ENCODE measurements at places on chromosomes 12 and 14.

- DNase-seq, result no peak
These were observed 161.2 kb downstream of the TMX1 start for GRCh38 chr14:51401272-51401671.

- DNase-seq, result no peak
These were observed at the start of gene EIF2S3B for GRCh38 chr12:10505620-10506019. Gene EIF2S3B (plus strand): TSS chr12:10505890. CDS start chr12:10505903, 13 bp downstream.

DNA sequence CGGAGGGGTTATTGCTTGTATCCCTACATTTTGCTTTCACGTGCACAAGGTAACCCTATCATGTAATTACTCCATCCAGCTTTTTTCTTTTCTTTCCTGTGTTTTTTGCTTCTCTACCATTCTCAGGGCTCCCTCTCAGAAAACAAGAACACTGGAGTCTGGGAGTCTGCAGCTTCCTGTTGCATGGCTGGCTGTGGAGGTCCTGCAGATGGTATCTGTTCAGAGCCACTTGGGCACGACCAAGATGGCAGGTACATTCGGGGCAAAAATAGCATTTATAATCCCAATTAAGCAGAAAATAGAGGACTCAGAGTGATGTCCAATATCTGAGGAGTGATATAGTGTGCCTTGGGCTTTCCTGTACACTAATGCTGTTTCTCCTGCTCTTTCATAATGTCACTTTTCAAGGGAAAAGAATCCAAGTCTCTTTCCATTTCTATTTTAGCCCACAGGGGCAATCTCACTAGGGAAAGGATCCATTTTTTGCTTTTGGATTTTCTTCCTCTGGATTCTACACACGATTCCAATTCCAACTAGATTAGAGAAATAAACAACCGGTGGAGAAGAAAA, 3.2 kb upstream of the NUMB start:
- no peak for DNase-seq

DNA sequence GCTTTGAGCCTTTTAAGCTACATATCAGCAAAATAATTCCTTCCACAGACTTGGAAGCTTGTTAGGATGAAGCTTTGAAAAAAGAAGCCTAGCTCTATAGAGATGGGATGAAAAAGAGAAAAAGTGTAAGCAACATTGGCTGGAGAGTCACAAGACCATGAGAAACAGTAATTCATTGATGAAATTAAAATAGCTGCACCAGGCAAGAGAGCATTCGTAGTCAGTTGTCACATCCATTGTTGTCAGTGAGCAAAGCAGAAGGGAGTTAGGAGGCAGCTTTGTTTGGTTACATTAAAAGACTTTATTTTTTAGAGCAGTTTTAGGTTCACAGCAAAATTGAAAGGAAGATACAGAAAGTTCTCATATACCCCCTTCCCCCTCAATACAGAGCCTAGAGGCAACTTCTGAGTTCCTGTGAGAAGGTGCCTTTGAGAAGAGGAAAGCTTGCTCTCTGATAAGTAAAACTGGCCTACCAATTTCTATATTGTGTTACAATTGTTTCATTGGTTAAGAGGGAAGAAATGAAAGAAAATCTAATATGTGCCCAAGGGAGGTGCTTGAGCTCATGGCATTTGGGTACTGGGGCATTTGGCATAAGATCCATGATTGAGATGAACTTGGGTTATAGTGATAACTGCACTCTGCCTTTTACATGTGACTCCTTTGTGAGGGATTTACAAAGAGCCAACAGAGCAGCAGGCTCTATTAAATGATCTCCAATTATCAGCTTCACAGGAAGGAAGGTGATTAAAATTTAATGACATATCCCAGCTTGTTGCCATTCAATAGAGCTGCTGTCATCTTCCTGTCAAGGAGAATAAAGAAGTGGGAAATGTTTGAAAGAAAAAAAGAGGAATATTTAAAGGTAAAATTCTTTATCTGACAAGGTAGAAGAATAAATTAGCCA, 361.3 kb upstream of the TMTC1 start:
- no peak for DNase-seq

GRCh38 chr12:126636821-126637220, 1571.6 kb downstream of the AACS start:
- no peak for DNase-seq
